GOT3 (cell line): ENCODE measurements at places on chromosomes 4 and X.

DNA sequence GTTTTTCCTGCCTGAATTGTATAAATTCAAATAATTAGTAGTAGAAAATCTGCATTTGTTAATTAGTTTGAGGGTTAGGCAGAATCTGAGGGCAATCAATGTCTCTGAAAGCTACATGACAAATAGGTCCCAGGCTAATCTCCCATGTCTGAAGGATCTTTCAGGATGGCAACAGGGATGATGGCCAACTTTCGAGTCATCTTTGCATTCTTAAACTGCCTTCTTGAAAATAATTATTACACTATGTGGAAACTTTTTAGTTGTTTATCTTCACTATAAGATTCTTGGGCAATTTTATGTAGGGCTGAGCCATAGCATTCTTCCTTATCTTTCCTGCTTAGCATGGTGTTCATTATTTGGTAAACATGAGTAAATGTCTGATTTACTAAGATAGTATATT, 490.3 kb upstream of the EPHA5 start:
- no peak for DNase-seq

- DNase-seq: no peak
Measured at GRCh38 chr4:61866378-61867030, 666.4 kb downstream of the ADGRL3 start.

DNA sequence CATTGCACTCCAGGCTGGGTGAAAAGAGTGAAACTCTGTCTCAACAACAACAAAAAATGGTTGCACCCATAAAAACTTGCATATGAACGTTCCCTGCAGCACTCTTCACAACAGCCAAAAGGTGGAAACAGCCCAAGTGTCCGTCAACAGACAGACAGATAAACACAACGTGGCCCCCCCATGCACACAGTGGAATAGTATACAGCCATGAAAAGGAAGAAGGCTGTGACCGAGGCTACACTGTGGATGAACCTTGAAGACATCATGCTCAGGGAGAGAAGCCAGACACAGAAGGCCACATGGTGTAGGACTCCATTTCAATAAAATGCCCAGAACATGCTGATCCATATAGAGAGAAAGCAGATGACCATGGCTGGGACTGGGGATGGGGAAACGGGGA, 33.5 kb upstream of the ASMTL start:
- DNase-seq: no peak

DNA sequence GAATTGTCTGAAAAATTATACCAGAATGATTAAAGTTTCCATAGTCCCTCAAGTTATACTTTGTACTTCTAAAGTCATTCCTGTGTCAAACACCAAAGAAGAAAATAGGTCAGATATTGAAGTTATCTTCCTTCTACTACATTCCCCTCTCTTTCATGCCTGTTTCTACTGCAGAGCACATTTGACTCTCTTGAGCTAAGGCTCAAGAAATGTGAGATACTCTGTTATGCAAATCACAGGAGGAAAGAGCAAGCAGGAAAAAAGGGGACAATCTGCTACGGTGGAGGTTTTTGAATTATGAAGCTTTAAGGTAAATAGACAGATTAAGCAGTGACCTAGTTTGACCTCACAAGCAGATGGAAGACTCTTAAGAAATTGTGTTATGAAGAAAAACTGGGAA, 198.9 kb upstream of the LDB2 start:
- no peak for DNase-seq

DNA sequence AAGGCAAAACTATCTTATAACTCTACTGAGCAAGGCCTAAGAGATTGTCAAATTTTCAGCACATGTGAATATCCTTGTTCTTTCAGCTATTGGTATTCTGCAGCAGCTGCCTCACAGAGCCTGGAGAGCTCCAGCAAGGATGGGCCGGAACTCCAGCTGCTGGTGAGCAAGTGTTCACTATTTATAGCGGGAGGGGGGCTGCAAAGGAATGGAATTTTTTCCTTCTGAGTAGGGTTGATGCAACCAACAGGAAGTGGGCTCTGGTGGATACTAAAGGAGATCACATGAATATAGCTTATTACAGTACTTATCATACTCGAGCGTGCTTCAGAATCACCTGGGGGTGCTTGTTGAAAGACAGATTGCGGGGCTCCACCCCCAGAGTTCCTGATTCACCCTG, 20.2 kb upstream of the SETD7 start:
- no peak for DNase-seq

GRCh38 chr4:73847526-73848182, 5.4 kb upstream of the PF4V1 start:
- DNase-seq: no peak

DNA sequence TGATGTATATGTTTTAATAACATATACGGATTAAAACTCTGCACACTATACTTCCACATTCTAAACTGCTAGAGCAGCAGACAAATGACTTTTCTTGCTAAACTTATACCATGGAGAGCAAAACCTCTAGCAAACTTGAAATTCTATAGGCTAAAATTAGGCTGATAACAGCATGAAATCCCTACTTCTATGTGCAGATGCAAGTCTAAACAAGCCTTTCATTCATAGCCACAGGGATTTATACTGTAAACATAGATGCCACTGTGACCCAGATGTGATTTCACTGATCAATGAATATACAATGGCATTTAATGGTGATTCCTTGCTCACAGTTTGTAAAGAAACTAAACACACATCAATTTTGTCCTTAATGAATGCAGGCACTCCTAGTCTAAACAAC, 151.0 kb downstream of the ANTXR2 start:
- DNase-seq: no peak

GRCh38 chr4:35820003-35820402, 424.3 kb downstream of the ARAP2 start:
- no peak for DNase-seq

DNA sequence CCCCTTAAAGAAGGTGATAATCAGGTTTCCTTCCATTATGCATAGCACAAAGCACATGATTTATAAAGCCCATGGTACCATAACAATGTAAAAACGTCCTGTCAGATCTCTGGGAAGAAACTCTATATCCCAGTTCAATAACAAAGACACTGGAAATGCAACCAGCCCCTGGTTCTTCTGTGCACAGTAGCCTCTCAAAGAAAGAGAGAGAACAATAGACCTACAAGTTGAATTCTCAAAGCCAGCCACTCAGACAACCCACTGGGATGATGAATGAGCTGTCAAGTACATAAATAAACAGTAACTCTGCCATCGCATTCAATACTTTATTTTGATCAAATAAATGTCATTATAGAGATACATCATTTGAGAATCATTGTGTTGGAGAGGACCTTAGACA, 400.1 kb upstream of the CPEB2 start:
- no peak for DNase-seq

DNA sequence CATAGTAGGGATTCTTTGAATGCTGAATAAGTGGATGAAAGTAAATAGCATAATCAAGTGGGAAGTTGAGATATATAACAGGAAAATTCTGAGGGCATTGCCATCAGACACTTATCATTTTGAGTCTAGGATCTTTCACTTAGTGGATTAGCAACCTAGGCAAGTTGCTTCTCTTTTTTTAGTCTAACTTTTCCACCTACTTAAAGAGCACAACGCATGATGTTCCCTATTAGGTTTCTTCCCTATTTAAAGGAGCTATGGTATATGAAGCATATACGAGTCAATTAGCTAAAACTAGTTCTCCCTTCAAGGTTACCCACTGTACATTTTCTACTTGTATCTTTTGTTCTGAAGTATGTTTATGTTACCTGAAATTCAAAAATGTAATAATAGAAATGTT, 67.1 kb upstream of the HS3ST1 start:
- DNase-seq: no peak

DNA sequence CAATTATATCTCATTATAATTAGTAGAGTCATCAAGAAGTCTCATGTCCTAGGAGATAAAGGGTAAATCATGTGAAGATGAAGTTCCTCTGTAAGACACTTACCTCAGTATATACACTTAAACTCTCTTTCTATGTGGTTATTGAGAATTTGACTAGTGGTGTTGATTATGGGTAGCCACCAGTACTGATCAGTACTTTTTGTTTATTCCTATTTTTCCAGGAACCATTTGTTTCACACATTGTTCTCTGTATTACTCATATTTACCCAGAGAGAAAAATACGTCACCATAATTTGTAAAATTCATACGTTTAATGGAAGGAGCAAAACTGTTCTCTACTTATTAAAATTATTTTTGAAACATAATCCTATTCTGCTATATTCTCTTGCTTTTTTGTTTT, 55.8 kb upstream of the PRDM8 start:
- DNase-seq: no peak

GRCh38 chrX:9937761-9938160, 29.4 kb upstream of the CLDN34 start:
- no peak for DNase-seq

DNA sequence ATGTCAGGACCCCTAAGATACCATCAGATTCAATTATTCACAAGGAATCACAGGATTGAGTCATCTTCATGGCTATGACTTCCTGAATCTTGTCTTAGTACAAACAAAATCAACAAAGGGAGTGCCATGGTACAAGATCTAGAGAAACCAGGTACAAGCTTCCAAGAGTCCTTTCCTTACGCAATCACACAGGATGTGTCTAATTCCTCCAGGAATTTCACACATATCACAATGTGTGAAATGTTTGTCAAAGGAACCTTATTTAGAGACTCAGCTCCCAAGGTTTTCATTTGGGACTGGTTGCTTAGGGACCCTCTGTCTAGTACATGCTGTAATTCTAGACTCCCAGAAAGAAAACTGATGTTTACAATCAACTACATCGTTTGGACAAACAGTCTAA, 83.0 kb downstream of the MAB21L2 start:
- DNase-seq: no peak

DNA sequence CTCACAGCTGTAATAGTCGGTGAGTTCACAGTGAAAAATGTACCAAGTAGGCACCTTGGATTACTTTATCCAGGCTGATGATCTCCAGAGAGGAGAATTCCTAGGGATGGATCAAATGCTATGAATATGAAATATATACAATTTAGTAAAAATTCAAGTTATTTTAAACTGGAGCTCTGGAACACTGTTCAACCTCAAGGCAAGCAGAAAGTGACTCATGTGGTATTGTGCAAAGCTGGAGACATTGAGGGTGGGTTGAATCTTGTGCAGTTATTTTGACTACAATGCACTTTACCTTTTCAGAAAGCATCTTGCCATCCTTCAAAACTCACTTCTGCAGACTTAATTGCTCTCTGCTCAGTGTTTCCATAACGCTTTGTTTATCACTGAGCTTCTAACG, 43.4 kb downstream of the OSTC start:
- no peak for DNase-seq

DNA sequence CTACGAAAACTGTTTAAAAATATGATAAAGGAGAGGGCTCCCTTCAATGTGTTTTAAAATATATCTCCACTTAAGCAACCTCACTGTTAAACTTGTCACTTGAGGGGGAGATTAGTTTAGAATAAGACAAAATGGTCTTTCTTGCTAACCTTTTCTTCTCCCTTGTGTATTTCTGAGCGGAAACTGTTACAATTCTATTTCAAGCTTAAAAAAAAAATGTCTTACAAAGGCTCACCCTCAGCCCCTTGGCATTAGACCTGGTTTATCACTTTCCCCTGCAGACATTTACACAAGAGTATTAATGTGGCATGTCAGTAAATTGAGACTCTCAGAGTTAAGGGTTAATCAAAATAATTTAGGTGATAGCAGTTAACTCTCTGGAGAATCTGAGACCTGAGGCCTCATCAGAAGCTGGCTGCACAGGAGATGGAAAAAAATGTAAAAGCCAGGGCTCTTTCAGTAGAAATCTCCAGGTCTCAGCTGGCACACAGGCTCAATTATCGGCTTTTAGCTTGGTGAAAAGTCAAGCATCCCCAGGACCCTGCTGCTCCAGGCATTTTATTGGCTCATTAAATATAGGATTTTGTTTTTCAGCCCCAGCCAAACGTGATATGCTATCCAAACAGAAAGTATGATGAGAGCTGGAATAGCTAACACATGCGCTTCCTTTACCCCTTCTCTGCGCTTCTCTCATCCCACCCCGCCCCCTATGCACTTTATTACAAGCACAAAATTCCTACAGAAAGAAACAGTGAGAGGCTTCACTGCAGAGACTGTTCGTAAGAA, 130.5 kb downstream of the PPA2 start:
- no peak for DNase-seq

DNA sequence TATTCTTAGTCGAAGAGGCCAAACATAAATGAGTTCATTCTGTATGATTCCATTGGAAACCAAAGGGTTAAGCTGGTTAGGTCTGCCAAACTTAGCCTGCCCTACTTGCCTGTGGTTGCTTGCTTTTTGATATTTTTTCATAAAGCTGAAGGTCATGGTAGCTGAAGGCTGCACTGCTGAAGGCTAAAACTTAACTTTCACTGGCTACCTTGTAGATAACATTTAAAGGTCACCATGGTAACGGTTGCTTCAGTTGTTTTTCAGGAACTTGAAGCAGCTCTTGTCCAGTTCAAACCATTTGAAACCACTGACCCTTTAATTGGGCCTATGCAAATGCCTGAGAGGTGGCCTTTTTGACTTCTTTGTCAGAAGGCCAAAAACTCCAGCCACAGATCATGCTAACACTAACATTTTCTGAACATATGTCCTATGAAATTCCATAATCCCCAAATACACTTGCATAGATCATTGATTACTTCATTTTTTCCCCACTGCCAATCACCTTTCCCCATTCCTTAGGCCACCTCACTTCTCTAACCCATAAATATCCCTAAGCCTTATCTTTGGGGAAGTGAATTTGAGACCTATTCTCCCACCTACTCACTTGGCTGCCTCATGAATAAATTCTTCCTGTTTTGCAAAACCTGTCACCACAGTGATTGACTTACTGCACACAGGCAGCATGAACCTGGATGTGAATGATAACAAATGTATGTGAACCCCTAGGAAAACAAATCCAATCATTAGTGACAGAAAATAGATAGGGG, 10.7 kb upstream of the SMIM10L2A start:
- no peak for DNase-seq

DNA sequence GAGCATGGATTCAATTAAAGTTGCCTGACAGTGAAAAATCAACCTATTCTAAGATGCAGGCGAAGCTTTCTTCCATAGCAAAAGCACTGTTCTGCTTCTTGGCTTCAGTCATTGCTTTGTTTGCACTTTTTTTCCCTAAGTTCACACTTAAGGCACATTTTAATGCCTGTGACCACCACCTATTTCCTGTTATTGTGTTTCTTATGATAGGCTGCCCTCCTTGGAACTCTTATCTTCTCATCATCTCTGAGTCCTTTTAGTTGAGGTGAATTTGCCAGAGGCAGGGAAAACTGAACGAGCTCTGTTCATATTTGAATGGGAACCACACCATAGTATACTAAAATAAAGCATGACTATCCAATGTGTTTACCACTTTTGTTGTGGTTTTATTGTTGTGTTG, 119.8 kb downstream of the SPCS3 start:
- no peak for DNase-seq

- DNase-seq: no peak
Measured at GRCh38 chr4:86967073-86967472, 32.3 kb downstream of the AFF1 start.

GRCh38 chr4:10619220-10619619, 65.3 kb downstream of the CLNK start:
- no peak for DNase-seq
